ENCODE measurements at places on chromosomes 7 and 10.

DNA sequence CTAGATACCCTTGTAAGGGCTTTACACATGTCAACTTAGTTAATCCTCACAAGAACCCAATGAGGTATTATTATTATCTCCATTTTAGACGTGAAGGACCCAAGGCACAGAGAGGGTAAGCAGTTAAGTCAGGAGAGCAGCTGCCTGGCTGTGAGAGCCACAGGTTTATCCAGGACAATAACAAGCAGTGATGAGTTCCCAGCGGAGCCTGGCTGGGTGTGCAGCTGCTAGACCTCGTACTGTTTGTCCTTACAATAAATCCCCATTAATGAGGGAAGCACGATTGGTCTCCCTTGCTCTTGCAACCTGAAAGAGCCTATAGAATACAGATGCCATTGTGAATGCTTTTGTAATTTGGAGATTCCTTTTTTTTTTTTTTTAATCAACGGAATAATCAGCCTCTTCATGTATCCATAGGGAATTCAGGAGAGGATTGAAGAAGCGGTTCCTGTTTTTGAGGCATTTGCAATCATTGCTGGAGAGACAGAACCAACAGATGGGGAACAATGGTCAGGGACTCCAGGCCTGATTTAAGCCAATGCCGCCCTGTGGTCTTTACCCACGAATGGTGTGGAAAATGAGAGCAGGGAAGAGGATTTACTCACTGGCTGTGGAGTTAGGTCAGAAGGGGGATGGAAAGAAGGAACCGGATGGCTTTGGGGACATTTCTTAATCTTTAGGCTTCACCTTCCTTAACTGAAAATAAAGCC is 12.3 kb upstream of the ASB4 start:
- DNase-seq: no peak

DNA sequence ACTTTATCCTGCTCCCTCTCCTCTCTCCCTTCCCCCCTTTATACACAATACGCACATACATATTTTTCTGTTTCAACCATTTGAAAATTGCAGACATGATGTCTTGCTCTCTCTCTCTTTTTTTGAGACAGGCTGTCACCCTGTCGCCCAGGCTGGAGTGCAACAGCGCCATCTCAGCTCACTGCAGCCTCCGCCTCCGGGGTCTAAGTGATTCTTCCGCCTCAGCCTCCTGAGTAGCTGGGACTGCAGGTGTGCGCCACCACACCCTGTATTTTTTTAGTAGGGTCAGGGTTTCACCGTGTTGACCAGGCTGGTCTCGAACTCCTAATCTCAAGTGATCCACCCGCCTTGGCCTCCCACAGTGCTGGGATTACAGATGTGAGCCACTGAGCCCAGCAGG is 38.5 kb downstream of the KLHDC10 start:
- no peak for DNase-seq

GRCh38 chr10:13857451-13857850 is 270.7 kb downstream of the PRPF18 start:
- DNase-seq: no peak

- DNase-seq: no peak
Measured at GRCh38 chr10:43082746-43083145, 5.9 kb downstream of the RET start.

DNA sequence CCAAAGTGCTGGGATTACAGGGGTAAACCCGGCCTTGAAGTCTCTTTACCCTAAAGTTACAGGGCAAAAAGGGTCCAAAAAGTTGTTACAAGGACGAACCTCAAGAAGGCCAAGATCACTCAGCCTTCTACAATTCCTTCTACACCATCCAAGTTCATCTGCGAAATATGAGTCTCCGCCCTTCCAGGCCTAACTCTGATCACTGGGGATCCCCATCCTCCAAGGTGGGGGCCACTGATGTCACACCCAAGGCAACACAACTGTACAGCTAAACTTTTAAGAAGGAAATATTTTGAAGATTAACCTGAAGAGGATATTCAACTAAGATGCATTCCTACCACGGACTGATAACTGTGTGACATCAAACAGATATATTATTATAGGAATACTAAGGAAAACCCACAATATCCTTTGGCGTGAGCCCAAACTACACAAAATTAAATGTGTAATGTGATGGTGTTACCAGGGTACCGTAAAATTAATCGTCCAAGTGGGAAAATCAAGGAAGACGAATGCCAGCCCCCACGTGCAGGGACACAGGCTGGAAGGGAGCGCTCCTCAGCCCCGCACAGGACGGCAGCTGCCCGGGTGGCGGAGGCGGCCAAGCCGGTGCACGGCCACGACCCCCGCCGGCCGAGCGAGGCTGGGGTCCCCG is 1.0 kb downstream of the PAXIP1 start:
- DNase-seq: peak; percentile 23

- DNase-seq: peak; percentile 90
Measured at GRCh38 chr7:2157473-2158279, 75.1 kb downstream of the MAD1L1 start.
